Esophagus squamous epithelium (tissue), 5 donors: ENCODE measurements at places on chromosomes 4 and X.

GRCh38 chrX:33062041-33062440, 149.3 kb downstream of the DMD start:
- DNase-seq, result no peak

DNA sequence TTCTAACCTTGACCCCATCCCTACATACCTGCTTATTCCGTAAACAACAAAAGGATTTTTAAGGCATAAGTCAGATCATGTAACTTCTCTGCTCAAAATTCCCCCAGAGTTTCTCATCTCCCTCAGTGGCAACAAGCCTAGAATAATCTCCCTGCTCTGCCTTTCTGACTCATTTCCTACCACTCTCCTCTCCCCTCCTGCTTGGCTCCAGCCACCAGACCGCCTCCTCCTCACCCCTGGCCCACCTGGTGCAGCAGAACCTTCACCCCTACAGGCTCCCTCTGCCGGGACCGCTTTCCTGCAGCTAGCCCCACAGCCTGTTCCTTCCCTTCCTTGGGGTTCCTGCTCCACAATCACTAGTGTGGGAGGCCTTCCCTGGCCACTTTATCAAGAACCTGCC, 32.1 kb downstream of the TSPAN5 start:
- DNase-seq, result no peak

DNA sequence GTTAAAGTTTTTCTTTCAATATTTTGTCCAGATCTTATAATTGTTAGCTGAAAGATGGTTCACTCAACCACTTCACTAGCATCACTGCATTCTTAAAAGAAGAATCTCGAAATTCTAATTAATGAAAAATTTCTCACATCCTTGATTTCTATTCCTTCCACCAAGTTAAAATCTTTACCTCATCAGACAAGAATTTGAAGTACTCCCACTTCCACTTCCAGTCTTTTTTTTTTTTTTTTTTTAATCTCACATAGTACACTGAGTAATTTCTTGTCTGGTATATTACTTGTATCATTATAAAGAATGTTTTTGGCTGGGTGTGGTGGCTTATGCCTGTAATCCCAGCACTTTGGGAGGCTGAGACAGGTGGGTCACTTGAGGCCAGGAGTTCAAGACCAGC, 73.2 kb downstream of the FBXW7 start:
- DNase-seq, result no peak

GRCh38 chrX:18666614-18667013, 5.3 kb downstream of the RS1 start:
- DNase-seq, result no peak

GRCh38 chr4:71287305-71287704, 51.5 kb upstream of the SLC4A4 start:
- DNase-seq, result no peak
